ENCODE measurements at places on chromosomes 2 and 18.
A peak's percentile ranks its signal among the peaks of the same experiment; 100 is the strongest.

GRCh38 chr18:59631583-59632181 lies 65.5 kb downstream of the CCBE1 start:
- DNase-seq: peak; percentile 38

GRCh38 chr2:101704816-101705578 lies 7.5 kb downstream of the MAP4K4 start:
- DNase-seq: no peak

GRCh38 chr2:43123981-43124686 lies 102.3 kb downstream of the ZFP36L2 start:
- no peak for DNase-seq

DNA sequence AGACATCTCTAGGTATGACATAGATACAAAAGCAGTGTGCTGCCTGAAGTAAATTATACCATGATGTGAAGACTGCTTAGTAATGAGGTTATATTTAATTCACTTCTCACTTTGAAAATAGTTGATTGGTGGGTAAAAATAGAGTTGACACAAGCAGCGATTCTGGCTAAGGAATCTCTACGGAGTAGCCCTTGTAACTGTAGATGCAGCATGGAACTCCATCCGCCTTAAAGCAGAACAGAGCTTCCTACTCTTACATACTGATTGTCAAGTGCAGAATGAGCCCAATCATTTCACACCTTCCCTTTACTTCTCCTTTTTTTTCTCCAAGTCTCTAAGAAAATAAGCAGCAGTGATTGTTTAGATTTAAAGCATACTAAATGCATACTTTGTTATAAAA lies 1594.6 kb upstream of the SLC39A10 start:
- DNase-seq: no peak

DNA sequence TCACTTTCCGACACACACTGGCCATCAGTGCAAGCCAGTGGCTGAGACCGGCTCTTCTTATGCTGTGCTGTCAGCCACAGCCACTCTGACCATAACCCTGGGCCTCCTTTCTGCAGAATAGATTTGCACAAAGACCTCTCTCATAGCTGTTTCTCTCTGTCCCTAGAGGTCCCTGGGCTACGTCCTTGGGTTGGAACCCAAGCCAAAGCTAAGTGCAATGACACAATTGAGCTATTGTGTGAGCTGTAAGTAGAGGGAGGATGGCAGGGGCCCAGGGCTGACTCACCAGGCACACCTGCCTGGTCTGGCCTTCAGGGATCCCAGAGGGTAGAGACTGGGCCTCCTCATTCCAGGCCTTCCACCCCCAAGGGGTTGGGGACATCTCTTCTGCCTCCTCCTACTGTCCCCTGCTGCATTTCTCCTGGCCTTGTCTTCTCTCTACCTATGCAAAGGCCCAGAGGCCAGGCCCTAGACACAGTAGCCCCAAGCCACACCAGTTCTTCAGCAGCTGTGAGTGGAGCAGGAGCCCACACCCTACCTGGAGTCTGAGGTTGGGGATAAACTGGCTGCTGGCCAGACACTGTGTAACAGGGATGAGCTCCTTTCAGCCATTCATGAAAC lies 174.6 kb downstream of the NCK2 start:
- no peak for DNase-seq

- no peak for DNase-seq
These were observed 26.4 kb downstream of the SPEG start for GRCh38 chr2:219461047-219461514.
